ENCODE measurements at places on chromosomes 3 and 15.

DNA sequence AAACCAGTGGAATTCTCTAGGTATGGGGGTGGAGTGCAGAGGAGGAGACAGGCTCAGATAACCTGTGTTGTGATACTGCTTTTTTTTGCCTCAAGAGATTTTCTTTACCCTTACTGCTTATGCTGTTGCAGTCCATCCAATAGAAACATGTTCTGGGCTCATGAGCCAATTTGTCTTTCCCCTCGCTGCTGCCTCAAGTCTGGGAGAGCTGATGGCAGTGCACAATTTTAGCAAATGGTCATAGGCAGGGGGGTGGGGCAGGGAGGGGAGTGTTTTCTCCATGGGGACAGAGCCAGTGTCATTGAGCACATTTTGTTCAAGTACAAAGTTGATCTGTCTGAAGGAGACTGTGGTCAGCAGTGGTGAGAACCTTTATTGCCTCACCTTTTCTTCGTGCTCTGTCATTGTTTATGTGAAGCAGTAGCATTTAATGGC is 134.9 kb downstream of the MBNL1 start:
- no peak for DNase-seq

DNA sequence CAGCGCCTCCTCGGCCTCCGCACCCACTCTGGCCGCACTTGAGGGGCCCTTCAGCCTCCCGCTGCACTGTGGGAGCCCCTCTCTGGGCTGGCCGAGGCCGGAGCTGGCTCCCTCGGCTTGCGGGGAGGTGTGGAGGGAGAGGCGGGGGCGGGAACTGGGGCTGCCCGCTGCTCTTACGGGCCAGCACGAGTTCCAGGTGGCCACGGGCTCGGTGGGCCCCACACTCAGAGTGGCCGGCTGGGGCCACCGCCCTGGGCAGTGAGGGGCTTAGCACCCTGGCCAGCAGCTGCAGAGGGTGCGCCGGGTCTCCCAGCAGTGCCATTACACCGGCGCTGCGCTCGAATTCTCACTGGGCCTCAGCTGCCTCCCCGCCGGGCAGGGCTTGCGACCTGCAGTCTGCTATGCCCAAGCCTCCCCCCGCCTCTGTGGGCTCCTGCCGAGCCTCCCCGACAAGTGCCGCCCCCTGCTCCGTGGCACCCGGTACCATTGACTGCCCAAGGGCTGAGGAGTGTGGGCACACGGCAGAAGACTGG is 167.1 kb upstream of the PLSCR5 start:
- DNase-seq: no peak

DNA sequence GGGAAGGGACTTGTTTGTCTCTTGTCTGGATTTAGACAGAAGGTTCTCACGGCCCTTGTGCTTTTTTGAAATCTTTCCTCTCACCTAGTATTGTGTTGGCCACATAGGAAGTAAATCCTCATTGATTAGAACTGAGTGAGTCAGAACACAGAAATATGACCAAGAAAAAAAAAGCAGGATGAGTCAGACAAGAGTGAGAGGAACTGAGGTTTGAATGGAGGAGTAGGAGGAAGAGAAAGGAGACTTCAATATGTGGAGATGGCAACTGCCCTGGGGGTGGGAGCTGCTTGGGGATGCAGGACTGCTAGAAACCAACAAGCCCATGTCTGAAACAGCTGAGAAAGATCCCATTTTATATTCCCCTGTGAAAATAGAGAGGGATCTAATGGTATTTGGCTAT is 194.1 kb upstream of the ZBTB20 start:
- DNase-seq: no peak

DNA sequence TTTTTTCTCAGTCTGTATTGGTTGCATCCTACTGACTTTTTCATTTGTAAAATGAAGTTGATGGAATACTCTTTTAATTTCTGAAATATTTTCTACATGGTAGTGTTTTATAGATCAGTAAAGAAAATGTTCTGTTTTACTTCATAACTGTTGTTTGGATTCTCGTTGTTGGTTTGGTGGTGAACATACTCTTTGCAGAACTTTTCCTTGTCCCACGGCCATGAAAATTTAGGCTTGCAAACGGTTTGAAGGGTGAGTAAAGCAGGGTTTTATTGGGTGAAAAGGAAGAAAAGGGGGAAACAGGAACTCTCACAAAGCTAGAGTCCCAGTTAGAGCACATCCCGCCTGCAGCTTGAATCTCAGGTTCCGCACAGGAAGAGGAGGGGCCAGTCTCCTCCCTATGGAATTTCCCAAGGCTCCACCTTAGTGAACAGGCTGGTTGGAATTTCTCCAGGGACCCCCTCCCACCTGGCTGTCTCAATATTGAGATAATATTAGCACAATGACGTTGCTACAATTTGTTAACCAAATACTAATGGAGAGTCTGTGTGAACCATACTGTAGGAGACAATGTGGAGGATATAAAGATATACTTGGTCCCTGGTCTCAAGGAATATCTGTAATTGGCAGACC is 5.6 kb downstream of the PDCD6IP start:
- no peak for DNase-seq

- no peak for DNase-seq
Observed at GRCh38 chr3:152120601-152121269, 148.0 kb upstream of the MBNL1 start.

DNA sequence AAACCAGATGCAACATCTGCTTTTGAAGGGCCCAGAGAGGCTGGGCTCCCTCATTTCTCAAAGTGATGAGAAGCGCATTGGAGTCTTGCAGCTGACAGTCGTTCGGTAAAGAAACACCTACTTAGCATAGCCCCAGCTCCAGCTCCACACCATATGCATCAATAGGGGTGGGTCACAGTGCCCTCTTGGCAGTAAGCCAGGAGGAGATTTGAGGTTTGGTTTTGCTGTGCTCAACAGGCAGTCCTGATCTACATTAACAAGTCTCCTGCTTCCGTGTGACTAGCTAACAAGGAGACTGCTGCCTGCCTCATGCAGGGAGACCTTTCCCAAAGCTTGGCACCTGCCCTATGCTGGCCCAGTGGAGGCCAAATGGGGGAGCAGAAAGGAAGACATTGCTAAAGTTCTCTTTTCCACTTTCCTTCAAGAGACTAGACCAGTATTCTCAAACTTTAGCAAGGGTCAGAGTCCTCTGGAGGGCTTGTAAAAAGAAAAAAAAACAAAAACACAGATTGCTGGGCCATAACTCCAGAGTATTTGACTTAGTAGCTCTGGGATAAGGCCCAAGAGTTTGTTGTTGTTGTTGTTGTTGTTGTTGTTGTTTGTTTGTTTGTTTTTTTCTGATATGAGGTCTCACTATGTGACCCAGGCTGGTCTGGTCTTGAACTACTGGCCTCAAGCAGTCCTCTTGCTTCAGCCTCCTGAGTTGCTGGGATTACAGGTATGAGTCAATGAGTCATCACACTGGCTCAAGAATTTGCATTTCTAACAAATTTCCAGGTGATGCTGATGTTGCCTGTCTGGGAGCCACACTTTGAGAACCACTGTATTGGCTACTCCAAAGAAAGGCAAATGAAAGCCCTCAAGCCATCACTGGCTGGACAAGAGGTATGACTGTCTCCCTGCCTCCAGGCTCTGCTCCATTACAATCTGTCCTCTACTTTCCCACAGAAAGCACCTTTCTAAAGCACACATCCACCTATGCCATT is 294.9 kb downstream of the RORA start:
- no peak for DNase-seq

- DNase-seq: no peak
Observed at GRCh38 chr3:109021556-109021955, 67.9 kb upstream of the GUCA1C start.

DNA sequence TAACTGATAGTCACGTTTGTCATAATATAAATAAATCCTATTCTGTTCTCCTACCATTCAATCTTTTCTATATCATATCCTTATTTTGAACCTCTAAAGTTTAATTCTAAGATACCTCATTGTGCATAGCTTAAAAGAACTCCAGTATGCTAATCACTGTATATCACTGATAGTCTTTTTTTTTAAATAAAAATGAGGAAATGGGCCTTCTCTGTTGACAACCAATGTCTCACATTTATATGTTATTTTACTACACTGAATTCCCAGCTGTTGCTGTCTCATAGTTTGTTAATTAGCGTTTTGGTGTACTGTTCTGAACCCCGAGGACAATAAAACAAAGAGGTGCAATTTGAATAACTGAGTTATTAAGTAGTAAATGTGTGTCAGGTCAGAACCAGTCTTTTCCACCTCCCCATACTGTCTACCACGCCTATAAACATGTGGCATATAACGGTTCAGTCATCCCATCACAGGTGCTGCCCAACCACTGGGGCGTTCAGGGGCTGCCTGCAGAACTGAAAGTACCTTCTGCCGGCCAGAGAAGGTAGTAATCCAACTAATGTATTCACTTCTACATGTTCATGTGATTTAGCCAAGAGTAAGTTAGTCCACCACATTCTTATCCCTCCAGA is 14.9 kb downstream of the CBLB start:
- no peak for DNase-seq

GRCh38 chr15:54089776-54090175 is 111.5 kb downstream of the UNC13C start:
- DNase-seq: no peak

GRCh38 chr3:66229931-66230330 is 9.1 kb downstream of the SLC25A26 start:
- no peak for DNase-seq

DNA sequence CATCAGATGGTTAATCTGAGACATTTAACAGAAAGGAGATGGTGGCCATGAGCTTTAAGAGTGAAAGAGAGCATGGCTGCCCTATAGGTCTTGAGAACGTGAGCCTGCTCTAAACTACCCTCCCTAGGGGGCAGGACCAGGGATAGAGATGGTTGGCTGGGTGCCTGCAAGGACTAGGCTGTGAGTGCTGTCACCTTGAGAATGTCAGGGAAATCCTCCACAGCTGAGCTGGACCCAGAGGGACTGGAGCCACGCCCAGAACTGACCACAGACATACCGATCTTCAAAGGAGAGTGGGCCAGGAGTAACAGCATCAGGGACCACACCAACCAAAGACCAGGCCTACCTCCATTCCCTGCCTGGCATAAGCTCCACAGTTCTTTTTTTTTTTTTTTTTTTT is 53.6 kb upstream of the UBE2E1 start:
- no peak for DNase-seq

DNA sequence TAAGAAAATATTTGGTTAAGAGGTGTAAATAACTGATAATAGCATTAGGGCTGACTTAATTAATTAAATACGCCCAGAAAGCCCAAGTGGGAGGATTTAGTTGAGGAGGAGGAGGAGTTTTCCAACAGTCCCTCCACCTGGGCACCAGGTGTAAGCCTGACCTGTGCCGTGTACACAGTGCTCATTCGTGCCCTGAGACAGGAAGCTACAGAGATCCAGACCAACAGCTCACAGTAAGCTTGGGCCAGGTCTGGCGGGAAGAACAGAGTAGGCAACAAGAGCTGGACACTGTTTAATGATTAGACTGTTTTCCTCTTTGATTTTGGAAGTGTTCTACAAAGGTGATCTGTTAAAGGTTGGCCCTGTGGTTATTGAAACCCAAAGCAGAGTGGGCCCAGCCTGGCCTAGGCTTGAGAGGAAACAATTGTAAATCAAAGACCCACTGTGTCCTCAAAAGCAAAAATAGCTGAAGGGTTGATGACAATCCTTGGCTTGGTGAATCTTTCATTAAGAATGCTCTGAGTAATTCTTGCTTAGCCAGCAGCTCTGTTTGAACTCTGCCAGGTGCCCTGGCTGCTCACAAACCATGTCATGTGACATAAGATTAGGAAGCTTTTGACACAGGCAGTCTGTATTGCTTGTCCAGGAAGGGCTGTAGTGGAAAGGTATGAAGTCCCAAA is 13.8 kb downstream of the SQOR start:
- DNase-seq: no peak

- no peak for DNase-seq
Observed at GRCh38 chr15:95262866-95263564, 1031.7 kb downstream of the MCTP2 start.
